B cell (primary cell): ENCODE measurements at places on chromosomes 5 and 9. TPM values are rescaled to one million over a fixed set of nuclear protein-coding genes. Genes with fewer than 3 reads are reported as not detected.

DNA sequence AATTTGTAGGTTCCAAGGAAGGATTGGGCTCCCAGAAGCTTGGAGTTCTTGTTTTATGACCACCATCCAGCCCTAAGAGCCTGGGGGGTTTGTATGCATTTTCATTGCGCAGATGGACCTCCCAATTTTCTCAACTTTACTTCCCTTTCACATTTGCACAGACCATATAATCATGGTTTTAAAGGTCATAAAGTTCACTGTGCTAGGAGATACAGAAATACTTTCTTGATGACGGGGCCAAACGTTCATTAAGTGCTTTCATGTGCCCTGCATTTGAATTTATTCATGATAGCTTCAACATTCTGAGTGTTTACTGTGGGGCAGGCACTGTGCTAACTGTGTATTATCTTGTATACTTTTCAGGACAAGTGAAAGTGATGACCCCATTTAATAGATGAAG lies 51.5 kb downstream of the WWC1 start:
- H3K27me3 ChIP-seq: peaks cover 2% of the 10 kb centered on the region
- H3K27ac ChIP-seq: no peak overlapping the region
- H3K36me3 ChIP-seq: no peaks in the 10 kb centered on the region

DNA sequence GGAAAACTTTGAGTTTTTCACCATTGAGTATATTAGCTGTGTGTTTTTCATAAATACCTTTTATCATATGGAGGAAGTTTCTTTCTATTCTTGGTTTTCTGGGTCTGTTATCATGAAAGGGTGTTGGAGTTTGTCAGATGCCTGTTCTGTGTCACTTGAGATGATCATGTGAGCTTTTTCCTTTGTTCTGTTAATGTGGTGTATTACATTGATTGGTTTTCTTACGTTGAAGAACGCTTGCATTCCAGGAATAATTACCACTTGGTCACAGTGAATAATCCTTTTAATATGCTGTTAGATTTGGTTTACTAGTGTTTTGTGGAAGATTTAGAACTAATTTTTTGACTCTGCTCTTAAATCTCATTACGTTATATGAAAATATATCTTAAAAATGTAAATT lies 7.8 kb downstream of the PLEKHG4B start:
- no peaks in the 10 kb centered on the region for H3K4me1 ChIP-seq
- no peak overlapping the region for H3K27ac ChIP-seq
- no peak overlapping the region for H3K4me3 ChIP-seq
- H3K27me3 ChIP-seq: no peaks in the 10 kb centered on the region
- no peak for DNase-seq

DNA sequence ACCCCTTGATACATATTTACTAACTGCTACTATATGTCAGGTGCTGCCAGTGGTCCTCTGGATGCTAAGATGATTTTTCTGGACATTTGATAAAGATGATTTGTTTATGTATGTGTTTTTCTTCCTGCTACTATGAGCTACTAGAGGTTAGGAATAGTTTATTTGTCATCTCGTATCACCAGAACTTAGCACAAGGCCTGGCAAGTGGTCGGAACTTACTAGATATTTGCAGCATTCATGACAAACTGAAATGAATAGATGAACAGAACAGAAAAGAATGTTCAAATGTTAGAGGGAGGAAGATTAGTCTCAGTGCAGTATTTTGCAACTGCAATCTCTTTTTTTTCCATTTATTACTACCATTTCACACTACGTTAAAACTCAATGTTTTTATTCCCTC lies 114.6 kb downstream of the MEF2C start:
- no peak for DNase-seq
- peak overlapping the region; percentile 51 for H3K27ac ChIP-seq
- no peak overlapping the region for H3K4me3 ChIP-seq
- H3K4me1 ChIP-seq: peaks cover 15% of the 10 kb centered on the region

Gene CNOT8
- total RNA-seq: 76.1 and 78.6 TPM in 2 replicates

Gene RETREG1
- total RNA-seq: 11.4 and 12.9 TPM in 2 replicates
